CD4-positive, alpha-beta T cell treated with Interleukin-2 at 100 ng/mL for 4 hours (primary cell): ENCODE measurements at places on chromosomes 12 and 14.
A peak's percentile ranks its signal among the peaks of the same experiment; 100 is the strongest.

- DNase-seq = no peak
Observed at GRCh38 chr14:63663428-63664341, 22.0 kb upstream of the WDR89 start.

DNA sequence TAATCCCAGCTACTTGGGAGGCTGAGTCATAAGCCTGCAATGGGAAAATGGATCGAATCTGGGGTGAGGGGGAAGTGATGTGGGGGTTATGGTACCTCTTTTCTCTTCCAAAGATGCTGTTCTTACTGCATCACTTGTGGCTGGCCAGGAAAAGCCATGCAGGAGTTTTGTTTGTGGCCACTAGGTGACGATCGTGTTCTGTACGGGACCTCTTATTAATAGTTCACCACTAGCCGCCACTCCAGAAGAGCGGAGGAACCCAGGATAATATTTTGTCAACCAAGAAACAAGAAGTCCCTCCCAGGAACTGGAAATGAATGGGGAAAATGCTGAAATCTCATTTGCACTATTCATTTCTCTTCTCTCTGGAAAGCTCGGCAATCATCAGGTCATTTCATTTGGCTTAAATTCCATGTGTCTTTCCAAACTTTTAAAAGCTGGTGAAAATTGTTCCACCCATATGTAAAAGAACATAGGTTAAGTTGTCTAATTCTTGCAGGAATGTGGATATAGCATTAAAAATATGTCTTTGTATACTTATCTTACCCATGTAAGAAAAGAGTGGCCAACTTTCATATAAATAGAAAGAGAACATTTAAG, 8.9 kb downstream of the GPR65 start:
- peak; percentile 57 for DNase-seq

DNA sequence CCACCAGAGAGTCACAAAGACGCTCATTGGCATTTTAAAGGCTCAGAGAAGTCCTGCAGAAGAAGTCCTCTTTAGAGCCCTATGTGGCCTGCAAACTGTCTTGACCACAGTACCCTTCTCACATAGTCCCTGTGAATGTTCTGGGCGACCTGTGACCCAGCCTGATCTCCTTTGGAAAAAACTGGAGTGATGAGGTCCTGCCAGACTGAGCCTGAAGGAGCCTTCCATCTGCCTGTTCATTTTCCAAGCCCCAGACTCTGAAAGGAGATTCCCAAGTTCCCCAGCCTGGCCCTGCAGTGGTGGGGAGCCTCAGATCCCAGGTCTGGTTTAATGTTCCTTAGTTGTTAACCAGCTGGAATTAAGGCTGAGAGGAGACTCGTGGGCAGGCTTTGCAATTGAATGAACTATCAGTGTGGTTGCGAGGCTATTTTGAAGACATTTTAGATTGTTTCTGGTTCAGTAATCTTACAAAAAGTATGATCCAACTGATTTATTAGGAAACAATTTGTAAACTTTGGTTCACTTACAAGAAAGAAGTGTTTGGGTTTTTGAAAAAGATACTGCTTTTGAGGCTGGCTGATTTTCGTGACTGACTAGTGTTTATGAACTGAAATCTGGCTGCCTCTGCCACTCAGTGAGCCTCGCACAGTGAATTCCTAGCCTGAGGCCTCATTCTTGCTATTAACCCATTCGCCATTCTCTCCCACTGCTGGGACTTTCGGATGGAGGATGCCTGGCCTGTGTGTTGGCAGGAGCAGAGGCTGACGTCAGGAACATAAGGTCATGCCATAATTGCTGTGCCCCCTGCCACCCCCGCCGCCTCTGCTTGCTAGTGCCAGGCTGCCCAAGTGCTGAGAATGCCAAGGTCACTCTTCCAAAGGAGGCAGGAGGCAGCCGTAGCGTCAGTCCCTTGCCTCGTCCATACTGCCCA, 249.0 kb downstream of the CACNA1C start:
- DNase-seq = no peak

DNA sequence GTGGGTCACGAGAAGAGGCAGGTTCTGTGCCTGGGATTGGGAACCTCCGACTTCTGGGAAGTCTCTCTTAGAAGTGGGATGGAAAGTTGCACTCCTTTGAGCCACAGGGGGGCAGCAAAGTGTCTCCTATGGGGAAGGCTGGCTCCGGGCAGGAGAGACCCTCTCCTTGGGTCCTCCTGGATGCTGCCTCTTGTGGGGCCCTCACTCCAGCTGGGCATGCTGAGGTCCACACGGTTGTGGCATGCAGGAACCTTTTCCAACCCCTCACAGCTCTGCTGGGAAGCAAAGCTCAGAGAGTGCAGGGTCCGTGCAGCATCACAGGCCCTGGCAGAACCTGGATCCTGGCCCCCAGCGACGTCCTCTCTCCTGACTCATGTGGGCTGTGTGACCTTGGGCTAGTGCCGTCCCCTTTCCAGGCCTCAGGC, 17.4 kb downstream of the SDSL start:
- no peak for DNase-seq

GRCh38 chr12:27199638-27200300, 44.3 kb upstream of the STK38L start:
- no peak for DNase-seq

- no peak for DNase-seq
Observed at GRCh38 chr12:50862316-50862715, 19.6 kb downstream of the TMPRSS12 start.

GRCh38 chr12:85457016-85457415, 177.0 kb downstream of the ALX1 start:
- no peak for DNase-seq

GRCh38 chr14:72651714-72652113, 242.2 kb downstream of the DPF3 start:
- no peak for DNase-seq

GRCh38 chr14:94677213-94677612, 65.0 kb downstream of the SERPINA3 start:
- DNase-seq = no peak

DNA sequence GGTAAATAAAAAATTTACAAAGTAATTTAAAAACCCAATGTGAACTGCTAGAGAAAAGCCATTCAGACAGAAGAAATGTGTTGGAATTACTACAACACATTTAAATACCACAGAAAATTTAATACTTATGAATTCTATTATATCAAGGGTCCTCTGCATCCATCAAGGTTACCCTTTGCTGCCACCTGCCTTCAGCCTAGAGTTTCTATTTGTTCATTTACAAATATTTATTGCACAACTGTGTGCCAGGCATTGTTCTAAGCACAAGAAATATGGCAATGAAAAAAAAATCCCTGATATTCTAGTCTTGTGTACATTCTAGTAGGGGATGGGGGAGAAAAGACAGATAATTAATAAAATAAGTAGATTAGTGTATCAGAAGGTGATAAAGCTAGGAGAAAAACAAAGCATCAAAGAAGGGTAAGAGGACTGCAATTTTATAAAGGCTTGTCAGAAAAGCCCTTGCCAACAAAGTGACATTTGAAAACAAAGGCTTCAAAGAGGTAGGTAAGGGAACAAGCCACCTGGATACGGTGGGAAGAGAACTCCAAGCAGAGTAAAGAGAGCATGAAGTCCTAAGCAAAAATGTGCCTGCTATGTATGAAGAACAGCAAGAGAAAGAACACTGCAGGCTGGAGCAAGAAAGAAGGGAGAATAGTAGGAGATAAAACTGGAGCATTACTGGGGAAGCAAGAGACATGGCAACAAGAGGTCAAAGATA, 59.1 kb upstream of the SLC6A13 start:
- no peak for DNase-seq

DNA sequence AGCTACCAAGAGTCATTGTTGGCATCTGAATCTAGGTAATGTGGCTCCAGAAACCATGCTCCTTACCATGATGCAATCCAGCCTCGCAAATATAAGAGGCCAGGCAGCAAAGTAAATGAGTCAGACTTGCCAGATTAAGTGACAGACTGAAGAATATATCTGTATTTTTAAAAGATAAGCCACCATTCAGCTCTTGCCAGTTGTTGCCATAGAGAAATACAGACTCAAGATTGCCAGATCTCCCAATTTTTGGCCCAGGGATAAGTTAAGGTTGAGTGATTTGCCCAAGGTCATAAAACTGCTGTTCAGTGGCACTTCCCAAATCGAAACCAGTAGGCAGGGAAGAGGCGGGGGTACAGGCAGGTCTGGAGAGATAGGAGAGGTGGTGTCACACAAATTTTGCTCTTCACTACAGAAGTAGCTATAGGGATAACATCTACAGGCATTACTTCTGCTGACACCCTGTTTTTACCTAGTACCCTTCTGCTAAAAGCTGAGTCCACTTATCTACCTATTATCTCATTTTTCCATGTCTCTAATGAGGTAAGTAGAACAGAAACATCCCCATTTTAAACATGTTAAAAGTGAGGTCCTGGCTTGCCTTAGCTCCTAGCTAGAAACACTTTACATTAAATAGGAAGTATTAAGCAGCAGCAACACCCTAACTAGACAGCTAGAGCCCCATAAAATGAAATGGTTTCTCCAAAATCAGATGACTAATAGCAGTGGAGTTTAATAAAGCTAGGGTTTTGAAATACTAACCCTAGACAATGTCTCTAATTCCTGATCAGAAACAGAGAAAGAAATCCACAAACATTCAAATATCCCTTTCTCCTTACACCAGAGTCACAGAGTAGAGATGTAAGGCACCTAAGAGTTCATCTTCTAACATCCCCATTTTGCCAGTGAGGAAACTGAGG, 19.5 kb downstream of the DCAF5 start:
- DNase-seq = peak; percentile 19

DNA sequence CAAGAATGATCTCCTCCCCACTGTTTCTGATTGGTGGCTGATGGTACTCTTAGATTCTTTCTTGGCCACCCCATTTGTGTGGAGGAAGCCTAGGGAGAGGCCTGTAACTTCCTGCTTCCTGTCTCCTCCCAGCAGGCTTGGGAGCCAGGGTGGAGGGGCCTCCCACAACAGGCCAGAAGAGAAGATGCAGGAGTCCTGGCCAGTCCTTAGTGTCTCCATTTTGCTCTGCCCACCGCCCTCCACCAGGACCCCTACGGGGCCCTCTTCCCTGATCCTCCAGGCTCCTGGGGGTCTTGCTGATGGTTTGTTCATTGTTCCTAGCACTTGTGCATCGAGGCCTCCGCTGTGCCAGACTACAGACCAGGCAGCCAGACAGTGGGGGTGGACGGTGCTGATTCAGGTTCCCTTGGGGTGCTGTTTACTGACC, 6.8 kb downstream of the TSPAN9 start:
- DNase-seq = no peak

- no peak for DNase-seq
Observed at GRCh38 chr12:124592050-124592449, 24.6 kb upstream of the NCOR2 start.

GRCh38 chr12:125203145-125203765, 138.0 kb downstream of the AACS start:
- DNase-seq = no peak

GRCh38 chr12:182381-182892, 31.5 kb downstream of the SLC6A12 start:
- DNase-seq = no peak

GRCh38 chr14:77066578-77067172, 31.4 kb upstream of the CIPC start:
- no peak for DNase-seq

DNA sequence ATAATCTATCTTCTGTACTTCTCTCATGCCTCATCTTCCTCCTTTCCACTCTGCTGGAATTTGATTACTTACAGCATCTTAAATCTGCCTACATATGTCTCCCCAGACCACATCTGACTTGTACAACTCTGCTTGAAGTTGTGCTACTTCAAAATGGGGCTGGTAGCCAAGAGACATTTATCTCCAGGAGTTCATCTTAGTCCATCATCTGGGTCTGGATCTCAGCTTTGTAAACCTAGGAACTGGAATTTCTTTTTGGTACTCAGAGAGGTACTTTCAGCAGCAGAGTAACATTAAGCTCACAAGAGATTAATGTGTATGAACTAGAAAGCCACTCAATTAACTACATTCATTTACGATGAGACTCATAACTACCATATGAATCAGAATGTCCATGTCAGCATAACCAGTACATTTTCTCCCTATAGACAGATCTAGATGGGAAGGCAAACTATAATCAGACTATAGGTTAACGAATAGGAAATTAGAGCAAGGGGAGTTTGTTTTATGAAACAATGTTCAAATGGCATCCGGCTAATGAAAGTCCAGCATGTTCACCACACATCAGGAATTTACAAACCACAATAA, 178.8 kb downstream of the CEP128 start:
- no peak for DNase-seq

DNA sequence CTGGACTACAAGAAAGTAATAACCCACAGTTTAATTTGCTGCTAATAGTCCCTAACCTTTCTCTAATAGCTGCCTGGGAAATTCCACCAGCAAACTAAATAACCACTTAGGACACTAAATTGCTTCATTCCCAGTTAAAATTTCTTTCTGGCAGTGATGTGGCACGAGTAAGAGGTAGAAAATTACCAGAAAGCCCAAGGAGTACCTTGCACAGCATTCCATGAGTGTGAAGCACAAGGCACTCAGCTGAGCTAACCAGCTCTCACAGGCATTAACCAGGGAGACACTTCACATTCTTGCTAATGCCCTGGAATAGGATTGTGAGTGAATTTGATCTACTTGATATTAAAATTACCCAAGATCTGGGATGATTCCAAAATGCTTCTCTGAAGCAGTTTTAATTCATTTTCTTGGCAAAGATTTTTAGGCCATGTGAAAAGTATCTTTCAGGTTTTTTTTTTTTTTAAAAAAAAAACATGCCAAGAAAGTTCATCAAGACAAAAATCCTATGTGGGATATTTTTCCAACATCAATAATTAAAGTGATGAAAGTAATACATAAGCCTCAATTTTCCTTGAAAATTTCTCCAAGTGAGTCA, 29.5 kb downstream of the TSPAN8 start:
- DNase-seq = no peak

DNA sequence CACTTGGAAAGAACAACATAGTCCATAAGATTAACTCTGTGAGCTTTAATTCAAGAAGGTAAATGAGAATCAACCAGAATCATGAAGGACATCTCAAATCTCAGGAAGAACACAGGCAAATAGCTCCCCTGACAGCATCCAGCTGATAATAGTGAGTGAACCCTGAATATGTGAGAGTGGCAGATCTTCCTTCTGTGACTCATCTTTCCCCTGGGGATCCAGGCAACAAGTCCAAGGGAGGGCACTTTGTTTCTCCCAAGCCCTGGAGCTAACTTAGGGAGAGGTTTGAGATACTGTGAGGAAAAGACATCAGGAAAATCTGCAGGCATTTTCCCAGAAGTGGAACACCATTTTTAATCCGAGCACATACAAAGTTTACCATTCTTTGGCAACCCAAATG, 763.9 kb upstream of the MGAT4C start:
- DNase-seq = no peak

- no peak for DNase-seq
Observed at GRCh38 chr14:103688906-103689902, 26.0 kb downstream of the XRCC3 start.

- DNase-seq = no peak
Observed at GRCh38 chr12:20154052-20154451, 214.3 kb upstream of the PDE3A start.

DNA sequence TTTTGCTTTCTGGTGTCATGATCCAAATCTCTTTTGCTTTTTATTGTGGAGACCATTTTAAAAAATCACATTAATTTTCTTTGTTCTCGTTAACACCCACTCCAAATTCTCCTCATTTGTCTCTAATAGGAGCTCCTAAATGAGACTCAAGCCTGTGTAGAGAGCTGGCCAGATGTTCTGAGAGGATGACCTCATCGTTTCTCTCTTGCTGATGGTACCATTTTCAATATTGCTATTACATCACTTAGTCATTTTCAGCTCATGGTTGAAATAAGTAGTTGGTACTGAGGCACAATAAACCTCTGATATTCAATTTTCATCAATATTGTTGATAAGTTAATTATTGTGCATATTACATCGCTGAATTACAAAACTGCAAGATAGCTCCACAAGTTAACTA, 31.5 kb downstream of the SPTB start:
- no peak for DNase-seq
